ENCODE measurements at places on chromosomes 4 and X.

DNA sequence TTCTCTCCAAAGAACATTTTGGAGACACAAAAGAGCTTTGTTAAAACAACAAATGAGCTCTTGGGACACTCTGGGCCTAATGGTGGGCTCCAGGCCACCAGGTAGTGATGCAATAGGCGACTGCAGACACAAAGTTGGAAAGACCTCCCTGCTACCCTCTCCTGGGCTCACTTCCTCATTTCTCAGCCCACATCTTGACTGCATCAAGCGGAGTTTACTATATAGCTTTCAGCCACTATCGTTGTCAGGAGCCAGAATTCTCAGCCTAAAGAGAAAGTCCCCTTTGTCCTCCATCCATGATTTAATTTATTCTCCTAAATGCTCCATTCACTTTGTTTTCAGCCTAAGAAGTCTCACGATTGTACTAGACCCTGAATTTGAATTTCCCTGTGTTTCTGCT is 114.9 kb downstream of the EFHC2 start:
- no peak for DNase-seq

DNA sequence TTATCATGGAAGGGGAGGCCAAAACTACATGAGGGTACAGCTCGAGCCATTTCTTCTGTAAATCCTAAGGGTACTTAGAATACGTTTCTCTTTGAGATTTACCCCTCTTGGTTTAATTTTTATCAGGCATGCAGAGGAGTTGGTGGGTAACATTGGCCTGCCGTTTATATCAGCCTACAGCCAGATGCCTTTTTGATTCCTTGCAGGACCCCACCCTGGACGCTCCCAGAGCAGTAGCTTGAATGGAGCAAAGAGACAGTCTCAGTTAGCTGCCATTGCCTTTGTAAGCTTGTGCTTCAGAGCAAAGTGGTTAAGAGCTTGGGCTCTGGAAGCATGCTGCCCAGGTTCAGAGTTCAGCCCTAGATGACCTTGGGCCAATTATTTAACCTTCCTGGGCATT is 9.0 kb downstream of the DOCK11 start:
- DNase-seq = no peak

GRCh38 chrX:82534086-82534597 is 973.9 kb upstream of the POU3F4 start:
- no peak for DNase-seq

GRCh38 chr4:138696771-138697170 is 318.8 kb upstream of the NOCT start:
- peak; percentile 12 for DNase-seq

DNA sequence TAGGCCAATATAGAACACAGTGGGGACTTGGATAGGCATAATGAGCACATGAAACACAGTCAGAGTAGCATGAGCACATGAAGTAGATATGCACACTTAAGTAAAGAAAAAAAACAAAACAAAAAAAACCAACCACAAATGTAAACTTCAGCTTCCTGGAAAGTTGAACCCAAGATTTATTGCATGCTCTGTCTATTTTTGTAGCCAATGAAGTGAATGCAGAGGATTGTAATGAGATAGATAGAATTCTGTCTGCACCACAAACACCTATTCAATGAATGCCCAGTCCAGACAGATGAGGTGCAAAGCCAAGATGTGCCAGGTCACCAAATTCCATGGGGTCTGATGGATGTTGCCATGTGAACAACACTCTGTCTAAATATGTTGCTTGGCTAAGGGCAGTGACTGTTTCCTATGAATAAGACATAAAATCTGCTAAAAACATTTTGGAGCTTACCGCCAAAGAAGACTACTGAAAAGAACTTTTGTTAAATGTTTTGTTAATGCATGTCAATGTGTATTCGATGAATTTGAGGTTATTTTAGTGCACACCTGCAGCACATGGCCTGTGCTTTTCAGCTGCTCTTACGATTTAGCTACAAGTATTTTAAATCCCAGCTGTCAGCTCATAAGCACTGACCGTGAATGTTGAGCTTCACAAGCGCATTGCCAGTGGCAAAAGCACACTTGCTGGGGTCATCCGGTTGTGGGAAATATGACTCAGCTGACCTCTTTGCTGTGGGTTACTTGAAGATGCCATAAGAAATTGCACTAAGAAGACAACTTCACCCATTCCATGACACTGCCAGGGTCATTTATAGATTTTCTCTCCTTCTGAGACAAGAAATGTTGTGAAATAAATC is 374.8 kb upstream of the GNPDA2 start:
- DNase-seq = no peak

GRCh38 chr4:175671491-175671934 is 140.6 kb downstream of the GPM6A start:
- DNase-seq = no peak

GRCh38 chr4:54556587-54556986 is 101.2 kb upstream of the KIT start:
- DNase-seq = no peak

DNA sequence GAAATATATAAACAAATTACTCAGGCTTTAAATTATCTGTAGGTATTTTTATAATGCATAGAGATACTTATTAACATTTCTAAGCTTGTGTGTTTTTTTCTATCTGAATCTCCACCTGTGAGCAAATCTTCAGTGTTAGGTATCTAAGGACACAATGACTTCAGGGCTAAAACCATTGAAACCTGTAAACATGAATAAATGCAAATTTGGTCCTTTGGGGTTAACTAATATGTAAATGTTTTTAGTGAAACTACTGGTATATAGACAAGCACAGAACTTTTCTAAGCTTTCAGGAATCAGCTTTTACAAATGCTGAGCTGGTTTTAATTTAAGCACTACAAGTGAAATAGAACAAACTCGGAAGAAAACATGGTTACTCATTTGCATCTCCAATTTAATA is 147.9 kb downstream of the FBXO8 start:
- DNase-seq = no peak

DNA sequence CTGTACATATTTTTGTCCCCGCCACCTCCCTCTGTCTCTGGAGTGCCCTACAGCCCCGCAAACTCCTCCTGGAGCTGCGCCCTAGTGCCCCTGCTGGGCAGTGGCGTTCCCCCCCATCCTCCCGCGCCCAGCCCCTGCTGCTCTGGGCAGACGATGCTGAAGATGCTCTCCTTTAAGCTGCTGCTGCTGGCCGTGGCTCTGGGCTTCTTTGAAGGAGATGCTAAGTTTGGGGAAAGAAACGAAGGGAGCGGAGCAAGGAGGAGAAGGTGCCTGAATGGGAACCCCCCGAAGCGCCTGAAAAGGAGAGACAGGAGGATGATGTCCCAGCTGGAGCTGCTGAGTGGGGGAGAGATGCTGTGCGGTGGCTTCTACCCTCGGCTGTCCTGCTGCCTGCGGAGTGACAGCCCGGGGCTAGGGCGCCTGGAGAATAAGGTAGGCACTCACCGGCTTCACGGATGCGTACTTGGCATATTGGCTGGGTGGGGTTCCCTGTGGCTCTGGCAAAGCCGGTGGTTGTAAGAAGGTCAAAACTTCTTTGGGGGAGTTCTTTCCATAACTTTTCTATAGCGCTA is 653 bp downstream of the HHIP start:
- DNase-seq = no peak

DNA sequence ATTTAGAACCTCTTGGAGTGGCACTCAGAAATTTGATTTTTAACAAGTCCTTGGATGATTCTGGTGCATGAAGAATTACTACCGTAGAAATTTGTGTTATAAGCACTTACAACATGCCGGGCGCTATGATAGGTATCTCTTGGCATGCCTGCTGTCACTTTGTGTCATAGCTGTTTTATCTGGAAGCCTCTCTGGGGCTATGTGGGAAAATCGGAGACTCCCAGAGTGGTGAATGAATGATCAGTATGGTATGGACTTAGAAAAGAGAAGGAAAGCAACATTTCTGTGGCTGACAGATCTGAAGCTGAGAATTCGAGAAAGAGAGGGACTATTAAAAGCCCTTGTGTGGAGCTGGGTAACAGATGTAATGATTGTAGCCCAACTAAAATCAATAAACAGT is 177.4 kb upstream of the MAMLD1 start:
- no peak for DNase-seq

GRCh38 chr4:86497980-86498862 is 95.9 kb upstream of the PTPN13 start:
- DNase-seq = peak; percentile 66

- DNase-seq = no peak
Measured at GRCh38 chrX:43269201-43269600, 386.9 kb upstream of the MAOA start.

DNA sequence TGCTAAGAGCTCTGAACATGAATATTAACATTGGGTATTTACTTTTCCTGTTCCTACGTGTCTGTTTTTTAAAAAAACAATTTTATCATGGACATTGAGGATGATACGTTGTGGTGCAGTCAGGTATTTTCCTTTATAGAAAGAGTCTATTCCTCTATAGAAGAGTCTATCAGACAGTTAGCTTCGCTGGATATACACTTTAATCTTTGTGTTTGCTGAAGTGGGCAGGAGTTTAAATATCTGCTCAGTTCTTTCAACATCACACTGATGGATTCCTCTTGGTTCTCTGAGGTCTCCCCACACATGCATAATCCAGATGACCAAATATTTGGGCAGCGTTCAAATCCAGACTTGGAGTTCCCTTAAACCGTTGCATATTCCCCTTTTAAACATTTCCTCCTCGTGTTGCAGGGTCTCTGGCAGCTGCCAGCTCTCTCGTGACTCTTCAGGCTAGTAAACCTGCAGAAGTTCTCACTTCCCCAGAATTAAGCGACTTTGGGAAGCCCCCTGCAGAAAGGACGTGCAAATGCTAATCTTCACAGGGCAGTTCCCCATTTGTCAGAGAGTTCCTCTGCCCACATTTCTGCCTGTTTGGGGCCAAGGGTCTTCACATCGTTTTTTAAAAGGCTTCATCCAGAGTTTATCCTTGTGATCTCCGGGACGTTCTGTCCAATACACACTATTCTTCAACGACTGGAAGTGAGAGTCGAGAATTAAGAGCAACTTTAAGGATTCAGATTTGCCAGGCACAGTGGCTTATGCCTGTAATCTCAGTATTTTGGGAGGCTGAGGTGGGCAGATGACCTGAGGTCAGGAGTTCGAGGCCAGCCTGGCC is 20.5 kb upstream of the DHRSX start:
- DNase-seq = no peak

DNA sequence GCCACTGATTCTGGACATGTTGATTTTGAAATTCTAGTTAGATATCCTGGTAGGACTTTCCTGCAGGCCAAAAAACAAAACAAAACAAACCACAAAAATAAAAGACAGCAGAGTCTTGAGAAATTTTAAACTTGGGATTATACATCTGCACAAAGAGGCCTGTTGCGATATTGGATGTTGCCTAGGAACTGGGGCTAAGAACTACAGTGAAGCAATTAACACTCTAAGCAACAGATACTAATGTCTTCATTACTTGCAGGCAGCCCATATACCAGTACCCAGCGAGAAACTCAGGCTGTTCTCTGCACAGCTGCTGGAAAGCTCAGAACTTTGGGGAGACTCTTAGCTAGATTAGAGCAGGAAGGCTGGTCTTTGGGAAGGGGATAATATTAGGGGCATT is 69.1 kb upstream of the SCOC start:
- DNase-seq = no peak

DNA sequence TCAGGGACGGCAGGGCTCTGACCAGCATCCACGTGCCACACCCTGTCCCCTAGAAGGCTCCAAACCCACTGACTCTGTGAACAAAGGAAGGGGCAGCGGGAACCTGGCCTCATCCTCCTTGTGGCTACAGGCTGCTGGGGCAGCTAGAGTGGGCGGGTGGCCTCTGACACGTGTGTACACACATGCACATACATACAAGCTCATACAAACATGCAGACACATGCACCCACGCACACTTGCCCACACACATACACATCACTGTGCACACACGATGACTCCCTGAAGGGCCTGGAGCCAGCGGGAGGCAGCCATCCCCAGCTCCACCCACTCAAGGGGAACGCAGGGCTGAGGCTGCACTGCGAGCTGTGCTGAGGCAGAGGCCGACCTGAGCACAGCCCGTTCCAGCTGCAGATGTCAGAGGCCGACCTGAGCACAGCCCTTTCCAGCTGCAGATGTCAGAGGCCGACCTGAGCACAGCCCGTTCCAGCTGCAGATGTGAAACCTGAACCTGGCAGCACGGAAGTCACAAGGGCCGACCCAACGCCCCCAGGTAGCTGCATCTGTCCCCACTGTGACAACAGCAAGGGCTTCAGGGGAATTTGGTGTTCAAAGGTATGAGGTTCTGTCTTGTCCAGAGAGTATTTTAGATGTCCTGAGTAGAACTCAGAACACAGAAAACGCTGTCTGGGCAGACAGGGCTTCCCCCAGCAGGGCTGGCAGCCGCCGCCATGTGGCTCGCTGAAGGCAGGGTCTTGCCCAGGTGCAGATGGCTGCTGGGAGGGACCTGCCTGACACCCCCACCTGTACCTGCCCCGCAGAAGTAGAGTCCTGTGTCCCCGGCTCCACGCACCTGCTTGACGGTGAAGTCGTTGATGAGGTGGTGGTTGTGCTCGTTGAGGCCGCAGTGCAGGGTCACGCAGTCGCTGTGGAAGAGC is 33.5 kb downstream of the CTBP1 start:
- DNase-seq = no peak

- DNase-seq = no peak
Measured at GRCh38 chr4:151325949-151326246, 493 bp upstream of the SH3D19 start.

- no peak for DNase-seq
Measured at GRCh38 chr4:38243388-38244053, 283.3 kb downstream of the PTTG2 start.

DNA sequence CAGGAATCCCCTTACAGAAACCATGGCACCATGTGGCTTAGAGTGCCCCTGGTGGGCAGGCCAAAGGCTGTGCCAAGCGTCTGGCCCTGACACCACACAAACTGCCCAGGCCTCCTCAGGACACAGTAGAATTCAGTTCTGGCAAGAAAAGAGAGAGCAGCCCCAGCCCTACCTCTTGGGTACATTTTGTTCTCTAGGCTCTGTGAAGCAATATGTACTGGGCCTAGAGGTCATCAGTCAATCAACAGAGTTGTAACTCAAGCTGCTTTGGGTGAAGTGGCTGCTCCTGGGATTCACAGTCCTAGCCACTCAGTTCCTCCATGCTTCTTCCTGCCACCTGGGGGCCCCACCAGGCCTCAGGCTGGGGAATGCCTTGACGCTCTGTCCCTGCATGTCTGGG is 158.1 kb upstream of the MAMLD1 start:
- peak; percentile 39 for DNase-seq

DNA sequence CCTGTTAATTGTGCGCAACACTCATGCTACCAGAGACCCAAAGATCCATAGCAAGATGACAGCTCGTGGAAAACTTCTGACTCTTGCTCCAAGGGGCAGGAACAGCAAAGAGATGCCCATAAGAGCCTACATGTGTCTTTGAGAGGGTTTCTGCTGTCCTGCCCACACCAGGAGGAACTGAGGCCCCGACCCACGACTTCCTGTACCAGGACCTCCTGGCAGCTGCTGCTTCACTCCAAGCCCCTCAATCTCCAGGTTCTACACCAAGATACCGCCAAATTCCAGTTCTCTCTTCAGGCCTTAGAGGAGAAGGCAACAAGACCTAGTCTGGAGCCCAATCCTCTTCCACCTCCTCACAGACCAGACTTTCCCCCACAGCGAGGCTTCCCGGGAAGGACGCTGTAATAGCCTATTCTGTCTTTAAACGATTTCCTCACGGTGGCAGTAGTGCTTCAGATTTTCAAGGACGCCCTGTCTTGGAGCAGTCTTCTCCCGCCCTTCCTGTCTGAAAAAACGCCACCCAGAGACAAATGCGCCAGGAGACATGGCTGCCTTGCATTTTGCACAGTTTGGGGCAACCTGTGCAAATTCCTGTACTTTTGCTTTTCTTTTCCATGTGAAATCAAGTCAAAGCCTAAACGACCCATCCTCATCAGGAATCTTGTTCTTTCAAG is 230.2 kb upstream of the STK26 start:
- DNase-seq = peak; percentile 23

All from HCEC 1CT (cell line).